Vagina (tissue), 2 donors: ENCODE measurements at places on chromosomes 2 and 18.

GRCh38 chr2:200787351-200788120 lies 24.2 kb upstream of the BZW1 start:
- H3K4me1 ChIP-seq: peaks cover 27% of the 10 kb centered on the region
- H3K27ac ChIP-seq: peak overlapping the region; percentile 53
- H3K27me3 ChIP-seq: no peaks in the 10 kb centered on the region

DNA sequence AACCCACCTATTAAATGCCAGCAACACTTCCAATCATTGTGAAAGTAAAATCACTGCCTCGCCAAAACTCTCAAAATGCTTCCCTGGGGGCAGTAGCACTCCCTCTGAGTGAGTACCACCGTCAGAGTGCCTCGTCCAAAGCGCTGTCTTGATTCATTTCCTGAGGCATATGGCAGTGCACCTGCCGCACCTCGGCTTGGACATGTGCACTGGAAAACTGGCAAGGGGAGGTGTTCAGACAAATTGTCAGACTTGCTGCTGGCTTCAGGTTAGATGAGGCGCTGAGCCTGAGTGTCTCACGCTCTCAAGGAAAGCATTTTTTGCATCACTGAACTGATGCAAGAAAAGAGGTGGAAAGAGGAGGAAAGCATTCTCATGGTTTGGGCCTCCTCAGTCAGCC lies 132.8 kb downstream of the ATL2 start:
- H3K4me1 ChIP-seq: no peaks in the 10 kb centered on the region
- no peak for DNase-seq
- no peaks in the 10 kb centered on the region for H3K27me3 ChIP-seq
- no peaks in the 10 kb centered on the region for H3K36me3 ChIP-seq

GRCh38 chr2:77404189-77404588 lies 118.0 kb downstream of the LRRTM4 start:
- H3K4me3 ChIP-seq: no peak overlapping the region
- DNase-seq: no peak
- no peaks in the 10 kb centered on the region for H3K36me3 ChIP-seq
- no peaks in the 10 kb centered on the region for H3K4me1 ChIP-seq
- no peak overlapping the region for H3K27ac ChIP-seq
- no peaks in the 10 kb centered on the region for H3K27me3 ChIP-seq

DNA sequence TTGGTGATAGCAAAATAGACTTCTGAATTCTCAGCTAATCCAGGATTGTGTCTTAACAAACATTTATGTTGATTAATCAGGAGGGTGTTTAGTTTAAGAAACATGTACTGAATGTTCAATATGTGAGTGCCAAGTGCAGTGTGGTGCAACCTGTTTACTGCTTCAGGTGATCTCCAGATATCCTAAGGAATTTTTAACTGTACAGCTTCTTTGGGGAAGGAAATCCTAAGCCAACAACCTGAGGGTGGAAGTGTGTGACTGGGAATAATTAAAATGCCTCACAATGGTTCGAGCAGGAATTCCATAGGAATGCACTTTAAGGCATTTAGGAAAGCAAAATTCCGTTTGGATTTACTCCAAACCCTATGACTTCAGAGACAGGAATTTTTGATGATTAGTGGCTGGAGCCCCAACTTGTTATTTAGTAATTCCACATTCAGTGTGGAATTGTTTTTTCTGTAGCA lies 16.4 kb downstream of the CRIM1 start:
- H3K36me3 ChIP-seq: no peaks in the 10 kb centered on the region
- no peaks in the 10 kb centered on the region for H3K27me3 ChIP-seq
- peaks cover 82% of the 10 kb centered on the region for H3K4me1 ChIP-seq
- H3K4me3 ChIP-seq: no peak overlapping the region
- DNase-seq: no peak

DNA sequence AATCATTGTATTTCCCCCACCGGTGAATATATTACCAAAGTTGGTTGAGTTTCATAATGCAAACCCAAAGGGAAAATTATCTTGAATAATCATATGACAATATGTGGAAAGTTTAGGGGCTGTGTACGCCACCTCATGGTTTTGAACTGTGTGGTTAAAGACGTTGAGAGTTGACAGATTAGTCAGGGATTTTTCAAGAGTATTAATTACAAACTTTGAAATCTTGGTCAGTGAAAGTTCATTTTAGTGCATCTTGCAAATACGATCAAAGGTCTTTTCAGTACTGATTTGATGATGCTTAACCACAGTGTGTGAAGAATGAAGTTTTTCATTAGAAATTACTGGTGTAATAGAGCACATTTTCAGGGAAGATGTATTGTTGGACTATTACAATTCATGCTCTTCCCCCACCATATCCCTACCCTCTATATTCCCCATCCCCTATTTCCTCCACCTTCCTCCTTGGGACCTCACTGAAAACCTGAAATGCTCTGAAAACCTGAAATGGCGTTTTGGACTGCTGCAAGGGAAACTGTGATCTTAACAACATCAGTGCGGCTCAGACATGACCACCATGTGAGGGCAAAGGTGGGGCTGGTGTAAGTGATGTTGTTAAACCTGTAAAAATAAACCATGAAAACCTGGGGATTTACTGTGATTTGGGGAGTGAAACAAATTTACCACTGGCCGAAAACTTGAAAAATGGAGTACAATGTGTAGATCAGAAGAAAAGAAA lies 4.5 kb upstream of the BCL2L11 start:
- no peak overlapping the region for H3K4me3 ChIP-seq
- H3K27ac ChIP-seq: no peak overlapping the region
- DNase-seq: no peak
- H3K36me3 ChIP-seq: no peaks in the 10 kb centered on the region

DNA sequence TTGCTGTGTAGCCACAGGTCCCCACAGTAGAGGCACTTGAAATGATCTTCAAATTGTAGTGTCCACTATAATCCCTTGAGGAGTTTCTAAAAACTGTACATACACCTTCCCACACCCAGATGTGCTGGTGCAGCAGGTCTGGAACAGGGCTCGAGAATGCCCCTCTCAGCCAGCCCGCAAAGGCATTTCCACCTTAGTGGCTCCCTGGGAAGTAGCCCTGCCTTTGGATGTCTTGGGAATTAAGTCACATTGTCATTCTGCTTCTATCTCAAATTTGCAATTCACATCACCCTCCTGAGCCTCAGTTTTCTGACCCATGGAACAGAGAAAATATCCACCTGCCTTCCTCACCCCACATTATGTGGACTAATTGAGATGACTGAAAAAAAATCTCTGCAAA lies 44.3 kb upstream of the TCF7L1 start:
- no peak overlapping the region for H3K4me3 ChIP-seq
- no peak for DNase-seq
- no peaks in the 10 kb centered on the region for H3K27me3 ChIP-seq

DNA sequence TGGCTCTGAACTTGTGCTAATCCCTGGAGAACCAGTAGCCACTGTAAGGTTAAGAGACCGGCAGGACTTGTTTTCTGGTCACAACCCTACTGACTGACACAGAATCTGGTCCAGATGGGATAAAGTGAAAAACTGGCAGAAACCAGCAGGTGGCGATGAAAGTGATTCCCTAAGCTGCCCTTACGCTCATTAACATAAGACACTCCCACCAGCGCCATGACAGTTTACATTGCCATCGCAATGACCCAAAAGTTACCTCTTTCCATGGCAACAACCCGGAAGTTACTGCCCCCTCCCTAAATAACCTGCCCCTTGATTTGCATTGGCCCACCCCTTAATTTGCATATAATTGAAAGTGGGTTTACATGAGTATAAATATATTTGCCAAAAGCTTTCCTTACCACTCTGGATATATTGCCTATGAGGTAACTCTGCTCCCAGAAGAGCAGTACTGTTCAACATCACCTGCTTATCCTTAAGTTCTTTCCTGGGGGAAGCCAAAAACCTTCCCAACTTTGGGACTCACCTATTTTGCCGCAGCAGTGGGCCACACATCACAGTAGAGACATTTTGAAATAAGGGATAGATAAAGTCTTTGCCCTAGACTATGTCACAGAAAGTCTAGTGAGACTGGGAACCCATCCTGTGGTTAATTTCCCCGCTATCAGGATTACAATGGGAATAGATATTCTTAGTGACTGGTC lies 35.8 kb upstream of the AFF3 start:
- no peak overlapping the region for H3K4me3 ChIP-seq
- no peaks in the 10 kb centered on the region for H3K27me3 ChIP-seq

GRCh38 chr2:126894585-126895182 lies 4.0 kb upstream of the TEX51 start:
- no peaks in the 10 kb centered on the region for H3K4me1 ChIP-seq
- no peak overlapping the region for H3K4me3 ChIP-seq
- DNase-seq: peak; percentile 67
- H3K27me3 ChIP-seq: no peaks in the 10 kb centered on the region

DNA sequence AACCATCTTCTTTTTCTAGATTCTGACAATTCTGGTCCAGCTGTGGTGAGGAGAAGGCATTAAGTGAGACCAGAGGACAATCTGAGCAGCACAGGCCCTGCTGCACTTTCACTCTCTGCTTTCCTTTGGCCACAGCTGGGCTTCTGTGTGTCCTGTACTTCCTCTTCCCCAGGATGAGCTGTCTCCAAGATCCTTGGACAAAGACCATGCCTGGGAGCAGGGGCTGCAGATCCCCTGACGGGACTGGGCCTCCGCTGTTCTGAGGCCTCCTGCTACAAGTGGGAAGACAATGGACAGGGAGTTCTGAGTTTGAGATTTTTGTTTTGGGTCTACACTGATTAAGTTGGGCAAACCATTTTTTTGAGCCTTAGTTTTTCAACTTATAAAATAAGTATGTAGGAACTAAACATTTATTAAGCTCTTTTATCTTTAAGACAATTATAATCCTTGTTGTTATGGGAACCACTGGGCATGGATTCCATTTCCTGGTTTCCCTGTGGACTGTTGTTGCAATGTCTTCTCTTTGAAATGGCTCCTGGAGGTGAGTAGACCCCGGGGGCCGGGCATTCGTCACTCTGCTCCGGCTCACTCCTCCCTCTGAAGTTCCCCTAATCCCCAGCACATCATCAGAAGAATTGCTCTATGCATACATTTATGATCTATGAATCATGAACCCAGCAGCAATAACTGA lies 266.6 kb downstream of the ACTR3 start:
- no peaks in the 10 kb centered on the region for H3K4me1 ChIP-seq
- H3K27ac ChIP-seq: no peak overlapping the region
- no peaks in the 10 kb centered on the region for H3K27me3 ChIP-seq

GRCh38 chr2:31266804-31267203 lies 32.9 kb downstream of the EHD3 start:
- no peaks in the 10 kb centered on the region for H3K27me3 ChIP-seq
- H3K36me3 ChIP-seq: no peaks in the 10 kb centered on the region
- no peaks in the 10 kb centered on the region for H3K4me1 ChIP-seq
- no peak overlapping the region for H3K4me3 ChIP-seq
- no peak overlapping the region for H3K27ac ChIP-seq

DNA sequence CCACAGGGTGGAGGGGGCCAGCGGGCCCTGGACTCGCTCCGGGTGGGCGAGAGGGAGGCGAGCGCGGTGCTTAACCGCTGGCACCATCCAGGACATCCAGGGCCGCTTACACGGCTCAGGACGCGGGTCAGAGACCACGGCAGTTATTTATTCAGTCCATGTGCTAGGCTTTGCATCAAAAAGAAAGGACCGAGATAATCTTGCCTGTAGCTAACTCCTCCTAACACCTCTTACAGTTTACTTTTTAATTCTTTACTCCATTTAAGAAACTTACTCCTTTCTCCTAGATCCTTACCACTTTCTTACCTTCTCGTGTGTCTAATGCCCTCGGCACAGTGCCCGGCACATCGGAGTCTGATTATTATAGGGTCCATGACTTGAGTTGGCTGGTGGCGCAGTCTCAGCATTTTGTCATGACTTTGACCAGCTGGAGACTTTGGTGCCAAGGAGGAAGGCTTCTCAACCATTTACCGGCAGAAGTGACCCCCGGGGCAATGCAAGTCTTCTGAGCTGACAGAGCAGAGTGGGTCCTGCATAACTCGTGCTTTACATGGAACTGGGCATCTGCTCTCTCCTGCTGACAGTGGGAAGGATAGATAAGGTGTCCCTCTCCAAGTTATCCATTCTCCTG lies 503 bp downstream of the ANXA4 start:
- no peaks in the 10 kb centered on the region for H3K36me3 ChIP-seq
- peak overlapping the region; percentile 73 for H3K4me3 ChIP-seq
- H3K4me1 ChIP-seq: peaks cover 44% of the 10 kb centered on the region
- H3K27ac ChIP-seq: peak overlapping the region; percentile 99
- DNase-seq: no peak
- H3K27me3 ChIP-seq: no peaks in the 10 kb centered on the region

- H3K36me3 ChIP-seq: no peaks in the 10 kb centered on the region
- H3K4me1 ChIP-seq: no peaks in the 10 kb centered on the region
- no peak for DNase-seq
- no peak overlapping the region for H3K4me3 ChIP-seq
- no peak overlapping the region for H3K27ac ChIP-seq
These were observed 3.1 kb downstream of the CD28 start for GRCh38 chr2:203709416-203710040.

DNA sequence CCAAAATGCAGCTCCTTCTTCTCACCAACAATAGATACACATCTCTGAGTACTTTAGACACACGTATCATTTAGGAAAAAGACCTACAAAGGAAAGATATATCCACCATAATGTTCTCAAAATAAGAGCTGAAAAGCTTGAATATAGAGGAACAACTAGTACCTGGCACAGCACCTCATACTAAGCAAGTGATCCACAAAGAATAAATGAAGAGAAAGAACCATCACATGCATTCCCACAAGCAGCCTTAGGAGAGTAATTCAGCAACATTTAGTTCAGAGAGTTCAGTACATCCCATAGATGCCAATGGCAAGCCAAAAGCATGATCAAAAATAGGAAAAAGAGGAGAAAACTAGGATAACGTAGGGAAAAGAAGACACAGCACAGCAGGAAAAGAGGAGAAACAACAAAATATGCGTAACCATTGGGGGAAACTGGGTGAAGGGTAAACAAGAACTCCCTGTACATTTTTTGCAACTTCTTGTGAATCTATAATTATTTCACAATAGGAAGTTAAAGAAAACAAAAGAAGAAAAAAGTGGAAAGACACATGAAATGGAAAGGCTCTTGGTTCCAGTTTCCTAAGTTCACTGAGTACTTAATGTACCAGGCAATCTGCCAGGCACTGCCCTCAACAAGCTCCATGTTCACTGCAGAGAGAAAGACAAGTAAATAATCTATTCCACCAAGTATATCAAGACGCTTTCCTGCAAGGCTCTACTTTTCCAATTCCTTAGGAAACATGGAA lies 22.3 kb downstream of the CLASP1 start:
- H3K4me3 ChIP-seq: no peak overlapping the region
- H3K27ac ChIP-seq: no peak overlapping the region
- DNase-seq: no peak
- peaks cover 21% of the 10 kb centered on the region for H3K4me1 ChIP-seq
- no peaks in the 10 kb centered on the region for H3K36me3 ChIP-seq
- H3K27me3 ChIP-seq: no peaks in the 10 kb centered on the region

DNA sequence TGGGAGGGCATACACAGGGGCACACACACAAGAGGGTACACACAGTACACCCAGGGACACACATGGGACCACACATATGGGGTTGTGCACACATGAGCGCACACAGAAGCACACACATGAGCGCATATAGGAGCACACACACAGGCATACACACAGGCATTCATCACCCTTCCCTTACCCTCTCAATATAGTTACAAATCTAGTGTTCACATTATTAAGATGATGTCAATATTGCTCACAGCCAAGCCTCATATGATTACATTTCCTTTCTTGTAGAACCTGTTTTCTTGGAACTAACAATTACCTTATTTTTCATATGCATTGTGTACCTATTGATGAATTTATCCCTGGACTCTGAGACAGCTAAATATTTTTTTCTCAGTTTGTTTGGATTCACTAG lies 156.7 kb downstream of the FHOD3 start:
- no peak overlapping the region for H3K4me3 ChIP-seq
- H3K27me3 ChIP-seq: no peaks in the 10 kb centered on the region
- H3K4me1 ChIP-seq: no peaks in the 10 kb centered on the region
- DNase-seq: peak; percentile 54
- H3K27ac ChIP-seq: no peak overlapping the region
- H3K36me3 ChIP-seq: no peaks in the 10 kb centered on the region
